Muscle of arm (tissue), 14 donors: ENCODE measurements at places on chromosomes 1 and 21. TPM values are rescaled to one million over a fixed set of nuclear protein-coding genes. Genes with fewer than 3 reads are reported as not detected.

DNA sequence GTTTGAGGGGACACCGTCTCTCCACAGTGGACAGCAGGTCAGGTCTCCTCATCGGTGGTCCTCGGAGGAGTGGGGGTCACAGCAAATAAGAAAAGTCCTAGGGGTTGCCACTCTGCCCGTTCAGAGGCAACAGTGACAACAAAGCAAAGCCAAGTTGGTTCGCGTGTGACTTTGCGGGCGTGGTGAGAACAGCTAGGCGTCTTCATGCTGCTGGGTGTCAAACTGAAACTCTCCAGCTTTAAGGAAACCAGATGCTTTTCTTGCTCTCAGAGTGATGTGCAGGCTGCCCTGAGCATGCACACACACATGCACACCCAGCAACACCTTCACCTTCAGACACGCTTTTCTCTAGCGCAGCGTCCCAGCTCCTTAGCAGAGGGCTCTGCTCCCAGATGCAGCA is 70.1 kb upstream of the ARHGEF16 start:
- DNase-seq, result no peak

- no peak for DNase-seq
Observed at GRCh38 chr1:33288976-33289857, 31.7 kb downstream of the A3GALT2 start.

DNA sequence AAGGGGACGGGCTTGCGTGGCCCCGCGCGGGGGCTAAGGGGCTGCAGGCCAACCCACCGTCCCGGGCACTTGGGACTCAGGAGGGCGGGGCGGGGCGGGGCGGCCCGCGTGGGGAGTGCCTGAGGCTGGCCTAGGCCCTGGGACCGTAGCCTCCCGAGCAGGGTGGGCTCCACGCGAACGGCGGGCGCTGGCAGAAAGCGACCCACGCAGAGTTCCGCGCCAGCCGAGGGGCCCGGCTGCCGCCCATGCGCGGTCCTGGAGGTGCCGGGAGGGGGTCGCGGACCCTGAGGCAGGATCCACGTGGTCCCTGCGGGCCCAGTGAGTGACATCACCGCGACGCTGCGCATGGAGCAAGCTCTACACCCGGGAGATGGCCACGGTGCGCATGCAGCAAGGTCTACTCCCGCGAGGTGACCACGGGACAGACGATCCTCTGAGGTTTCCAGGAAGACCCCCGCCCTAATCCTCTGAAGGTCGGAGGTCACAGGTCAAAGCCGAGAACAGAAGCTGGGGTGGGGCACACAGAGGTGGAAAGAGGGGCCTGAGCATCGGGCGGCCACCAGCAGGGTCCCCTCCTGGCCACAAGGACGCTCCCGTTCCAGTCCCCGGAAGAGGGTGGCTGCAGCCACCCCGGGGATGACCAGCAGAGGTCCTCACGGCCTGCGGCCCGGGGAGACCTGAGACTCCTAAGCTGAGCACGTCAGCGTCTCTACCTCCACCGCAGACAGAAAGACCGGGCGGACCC is 13.5 kb upstream of the SLC19A1 start:
- peak; percentile 85 for DNase-seq

- peak; percentile 8 for DNase-seq
Observed at GRCh38 chr1:99970713-99971255, 988 bp downstream of the SLC35A3 start.

DNA sequence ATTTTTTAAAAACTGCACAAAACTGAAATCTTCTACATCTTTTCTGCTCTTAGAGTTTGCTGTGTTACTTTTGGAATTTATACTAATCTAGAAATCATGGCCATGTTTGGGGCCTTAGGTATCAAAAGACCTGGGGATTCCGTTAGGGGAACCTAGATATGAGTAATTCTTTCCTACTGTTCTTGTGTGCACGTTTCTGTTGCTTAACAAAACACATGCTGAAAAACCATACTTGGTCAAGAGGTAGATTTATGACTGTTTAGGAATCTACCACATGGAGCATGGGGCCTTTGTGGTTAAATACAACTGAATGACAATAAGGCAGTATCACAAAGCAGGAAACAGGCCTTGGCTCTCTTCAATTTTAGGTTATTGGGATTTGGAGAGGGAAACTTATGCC is 291.9 kb upstream of the USP25 start:
- DNase-seq, result no peak

GRCh38 chr1:56390934-56391731 is 188.2 kb downstream of the PLPP3 start:
- DNase-seq, result no peak

DNA sequence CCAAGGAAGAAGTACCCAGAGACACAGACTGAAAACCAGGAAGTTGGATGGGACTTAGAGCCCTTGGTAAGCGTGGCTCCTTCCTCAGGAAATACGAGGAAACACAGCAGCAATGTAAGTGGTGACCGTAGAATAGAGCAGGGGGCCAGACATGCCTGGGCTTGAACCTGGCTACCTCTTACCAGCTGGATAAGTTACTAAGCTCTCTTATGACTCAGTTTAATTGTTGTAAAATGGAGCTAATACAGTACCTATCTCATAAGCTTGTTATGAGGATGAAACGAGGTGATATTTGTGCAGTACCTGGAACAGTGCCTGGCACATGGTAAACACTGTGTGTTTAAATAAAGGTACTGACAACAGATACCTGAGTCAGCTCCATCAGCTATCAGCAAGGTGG is 19.2 kb downstream of the EBNA1BP2 start:
- DNase-seq, result no peak

DNA sequence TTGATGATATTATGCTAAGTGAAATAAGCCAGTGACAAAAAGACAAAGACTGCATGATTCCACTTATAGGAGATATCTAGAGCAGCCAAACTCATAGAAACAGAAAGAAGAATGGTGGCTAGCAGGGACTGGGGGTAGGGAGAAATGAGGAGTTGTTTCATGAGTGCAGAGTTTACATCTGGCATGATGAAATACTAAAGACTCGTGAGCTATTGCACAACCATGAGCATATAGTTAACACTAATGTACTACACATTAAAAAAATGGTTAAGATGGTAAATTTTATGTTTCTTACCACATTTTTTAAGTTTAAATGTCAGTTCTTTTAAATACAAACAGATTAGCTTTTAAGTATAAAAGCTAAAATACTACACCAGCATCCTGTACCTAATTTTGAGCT is 57.8 kb downstream of the ESRRG start:
- no peak for DNase-seq

GRCh38 chr1:47577303-47578025 is 139.6 kb downstream of the FOXD2 start:
- DNase-seq, result no peak

DNA sequence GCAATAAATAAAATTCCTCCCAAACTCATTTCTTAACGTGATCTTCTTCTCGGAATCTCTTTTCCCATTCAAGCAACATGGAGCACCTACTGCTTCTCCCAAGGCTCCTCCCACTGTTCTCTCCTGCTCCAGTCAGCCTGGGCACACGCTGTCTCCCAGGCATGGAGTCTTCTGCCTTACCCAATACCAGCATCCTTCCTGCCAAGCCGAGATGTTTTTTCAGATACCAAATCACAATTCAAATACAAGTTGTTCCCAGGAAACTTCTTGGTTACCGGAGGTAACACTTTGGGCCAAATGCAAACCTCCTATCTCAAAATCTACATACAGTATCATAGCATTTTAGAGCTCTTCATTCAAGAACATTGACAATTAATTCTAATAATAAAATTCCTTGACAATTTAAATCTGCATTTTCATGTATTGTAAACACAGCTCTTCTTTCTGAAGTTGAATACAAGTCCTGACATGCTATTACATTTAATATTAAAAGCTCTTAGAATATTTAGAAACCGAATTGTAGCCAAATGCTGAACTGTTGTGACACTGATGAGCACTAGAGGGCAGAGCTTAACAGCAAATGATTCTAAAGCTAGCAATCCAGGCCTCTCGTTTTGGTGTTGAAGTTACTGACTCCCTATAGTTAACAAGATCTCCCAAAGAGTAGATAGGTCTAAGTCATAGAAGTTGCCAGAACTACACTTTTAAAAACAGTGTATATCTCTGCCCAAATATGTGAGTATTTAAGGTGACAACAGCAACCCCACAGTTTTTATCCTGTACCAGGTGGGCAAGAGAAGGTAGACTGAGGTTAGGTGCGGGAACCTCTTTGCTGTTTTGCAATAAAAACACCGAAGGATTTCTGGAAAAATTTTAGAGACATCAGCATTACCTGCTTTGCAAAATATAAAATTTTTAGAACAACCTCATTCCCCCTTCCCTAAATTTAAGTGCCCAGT is 52.3 kb downstream of the BCAR3 start:
- peak; percentile 74 for DNase-seq

GRCh38 chr1:232964601-232965000 is 14.2 kb downstream of the NTPCR start:
- DNase-seq, result no peak

DNA sequence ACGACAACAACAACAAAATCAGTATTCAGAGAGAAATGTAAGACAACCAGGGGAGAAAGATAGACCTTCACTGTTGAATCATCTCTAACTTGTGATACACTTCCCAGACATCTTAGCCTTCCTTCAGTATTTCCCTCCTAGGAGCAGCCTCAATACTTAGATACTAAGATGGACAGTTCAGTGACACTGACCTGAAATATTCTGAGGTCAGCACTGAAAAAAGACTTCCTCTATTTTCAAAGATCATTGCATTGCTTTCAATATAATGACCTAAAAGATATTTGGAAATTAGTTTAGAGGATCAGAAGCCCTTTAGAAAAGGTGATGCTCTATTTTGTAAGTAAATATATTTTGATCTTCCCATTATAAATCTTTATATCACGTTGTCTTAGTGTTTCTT is 101.0 kb downstream of the MRPL39 start:
- DNase-seq, result no peak

The S1PR1 gene
- polyA plus RNA-seq, result 13.8 TPM

The CFHR4 gene
- not detected for polyA plus RNA-seq

The CAMTA1 gene
- polyA plus RNA-seq, result 45.4 TPM

The LORICRIN gene
- polyA plus RNA-seq, result not detected

The PRAMEF26 gene
- not detected for polyA plus RNA-seq

The NBPF4 gene
- polyA plus RNA-seq, result not detected

The VHLL gene
- polyA plus RNA-seq, result not detected

The DEPDC1 gene
- polyA plus RNA-seq, result not detected

The RIT1 gene
- polyA plus RNA-seq, result 25.6 TPM
